ENCODE measurements at places on chromosomes 5 and 9.

- no peak overlapping the region for H3K27ac ChIP-seq
- H3K4me1 ChIP-seq = no peaks in the 10 kb centered on the region
- H3K36me3 ChIP-seq = no peaks in the 10 kb centered on the region
- no peak for DNase-seq
- no peaks in the 10 kb centered on the region for H3K27me3 ChIP-seq
Measured at GRCh38 chr5:122420537-122421236, 108.7 kb downstream of the SNCAIP start.

- no peaks in the 10 kb centered on the region for H3K36me3 ChIP-seq
- peaks cover 6% of the 10 kb centered on the region for H3K4me1 ChIP-seq
- H3K27me3 ChIP-seq = peaks cover 14% of the 10 kb centered on the region
- H3K27ac ChIP-seq = no peak overlapping the region
Measured at GRCh38 chr5:74633695-74634094, 6.8 kb downstream of the ENC1 start.

DNA sequence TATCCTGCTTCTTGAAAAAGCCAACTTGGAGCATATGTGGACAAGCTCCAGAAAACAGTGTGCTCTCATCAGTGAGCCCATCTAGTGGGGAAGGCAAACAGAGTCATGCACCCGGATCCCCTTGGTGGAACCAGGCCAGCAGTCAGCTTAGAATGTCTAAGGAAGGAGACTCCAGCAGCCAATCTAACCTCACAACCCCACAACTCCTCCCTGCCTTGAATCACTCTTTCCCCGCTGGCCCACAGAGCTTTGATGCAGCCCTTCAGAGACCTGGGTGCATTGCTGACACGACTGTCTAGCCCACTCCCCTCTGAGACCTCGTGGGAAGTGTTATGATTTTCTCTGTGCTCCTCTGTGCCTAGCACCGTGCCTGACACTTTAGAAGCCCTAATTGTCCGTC, 623.7 kb downstream of the BNC2 start:
- H3K36me3 ChIP-seq = no peaks in the 10 kb centered on the region
- H3K27me3 ChIP-seq = no peaks in the 10 kb centered on the region
- H3K4me3 ChIP-seq = no peak overlapping the region
- no peak for DNase-seq
- H3K27ac ChIP-seq = no peak overlapping the region

DNA sequence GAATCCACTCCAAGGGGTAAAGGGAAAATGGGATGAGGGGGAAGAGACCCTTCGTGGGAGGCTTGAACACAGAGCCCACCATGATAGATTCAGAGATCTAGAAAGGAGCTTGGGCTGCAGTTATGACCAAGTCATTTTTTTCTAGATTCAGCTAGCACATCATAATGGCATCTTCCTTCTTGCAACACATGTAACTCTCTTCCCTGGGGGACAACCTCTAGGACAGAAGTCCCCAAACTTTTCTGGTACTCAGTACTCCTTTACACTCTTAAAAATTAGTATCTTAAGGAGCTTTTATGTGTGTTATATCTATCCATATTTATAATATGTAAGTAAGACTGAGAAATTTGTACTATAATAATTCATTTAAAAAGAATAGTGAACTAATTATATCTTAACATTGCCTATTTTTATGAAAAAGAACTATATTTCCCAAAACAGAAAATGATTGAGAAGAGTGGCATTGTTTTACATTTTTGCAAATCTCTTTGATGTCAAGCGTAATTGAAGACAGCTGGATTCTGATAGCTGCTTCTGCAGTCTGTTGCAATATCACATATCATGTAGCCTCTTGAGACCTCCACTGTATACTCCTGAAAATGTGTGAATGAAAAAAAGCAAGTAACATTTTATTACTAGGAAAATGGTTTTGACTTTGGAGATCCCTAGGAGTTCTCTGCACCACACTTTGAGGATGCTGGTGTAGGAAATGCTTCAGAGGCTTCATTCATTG, 875 bp downstream of the ACO1 start:
- H3K27ac ChIP-seq = no peak overlapping the region
- no peak for DNase-seq
- H3K4me1 ChIP-seq = peaks cover 17% of the 10 kb centered on the region
- H3K4me3 ChIP-seq = peak overlapping the region; percentile 87

DNA sequence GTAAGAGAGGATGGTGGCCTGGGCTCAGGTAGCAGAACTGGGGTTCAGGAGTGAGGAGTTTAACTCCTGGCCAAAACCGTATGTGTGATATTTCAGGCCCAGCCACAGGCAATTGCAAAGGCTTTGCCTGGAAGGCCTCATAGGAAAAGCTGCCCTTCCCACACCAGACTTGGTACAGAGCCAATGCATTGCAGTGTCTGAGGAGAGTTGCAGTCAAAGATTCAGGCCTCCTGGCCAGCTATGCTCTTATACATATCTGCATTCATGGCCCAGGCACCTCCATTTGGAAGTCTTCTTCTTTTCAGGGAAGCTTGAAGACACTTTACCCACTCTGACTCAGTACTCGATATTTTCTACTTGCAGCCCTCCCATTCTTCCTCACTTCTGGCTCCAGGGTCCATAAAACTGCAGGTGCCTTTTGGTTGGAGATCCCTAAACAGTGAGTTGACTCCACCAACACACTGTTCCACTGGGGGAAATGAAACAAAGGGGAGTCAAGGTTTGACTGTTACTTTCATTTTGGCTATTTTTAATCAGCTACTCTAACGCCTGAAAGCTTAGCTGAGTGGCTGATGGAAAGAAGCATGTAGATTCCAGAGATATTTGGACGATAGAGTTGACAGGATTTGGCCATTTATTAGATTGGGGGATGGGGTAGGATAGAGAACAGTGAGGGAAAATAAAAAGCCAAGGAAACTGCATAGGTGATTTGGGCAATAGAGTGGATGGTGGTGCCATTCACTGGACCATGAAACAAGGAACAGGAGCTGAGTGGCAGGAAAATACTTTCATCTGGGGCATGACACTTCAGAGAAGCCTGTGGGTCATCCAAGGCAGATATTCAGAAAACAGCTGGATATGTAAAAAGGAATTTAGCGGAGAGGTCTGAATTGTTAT, 30.6 kb upstream of the IL33 start:
- DNase-seq = no peak
- no peak overlapping the region for H3K4me3 ChIP-seq
- no peaks in the 10 kb centered on the region for H3K4me1 ChIP-seq

Data from activated naive CD8-positive, alpha-beta T cell treated with anti-CD3 and anti-CD28 coated beads, Interleukin-2, amount 10 ng/mL, durations not matched to agents 7 days and 5 days (primary cell).